Activated gamma-delta T cell treated with Interleukin-2 at 50 U/mL for 16 hours (primary cell): ENCODE measurements at places on chromosomes 3 and 15.

DNA sequence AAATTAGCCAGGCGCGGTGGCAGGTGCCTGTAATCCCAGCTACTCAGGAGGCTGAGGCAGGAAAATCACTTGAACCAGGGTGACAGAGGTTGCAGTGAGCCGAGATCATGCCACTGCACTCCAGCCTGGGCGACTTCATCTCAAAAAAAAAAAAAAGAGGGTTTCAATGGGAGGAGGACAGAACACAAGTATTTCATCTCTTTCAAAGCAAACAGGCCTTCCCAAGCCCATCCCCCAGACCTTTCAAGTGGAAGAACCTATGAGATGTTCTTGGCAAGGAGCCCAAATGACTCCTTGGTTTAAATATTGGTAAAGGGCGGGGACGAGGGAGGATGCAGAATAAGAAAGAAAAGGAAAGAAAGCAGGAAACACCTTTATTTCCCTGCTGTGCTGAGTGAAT is 62.2 kb upstream of the MCF2L2 start:
- no peak for DNase-seq

GRCh38 chr3:9231937-9232336 is 17.5 kb downstream of the SRGAP3 start:
- DNase-seq: no peak

- peak; percentile 57 for DNase-seq
These were observed 825 bp upstream of the RTP3 start for GRCh38 chr3:46496746-46497555.

- no peak for DNase-seq
These were observed 91.7 kb downstream of the SPRED1 start for GRCh38 chr15:38344351-38344750.

DNA sequence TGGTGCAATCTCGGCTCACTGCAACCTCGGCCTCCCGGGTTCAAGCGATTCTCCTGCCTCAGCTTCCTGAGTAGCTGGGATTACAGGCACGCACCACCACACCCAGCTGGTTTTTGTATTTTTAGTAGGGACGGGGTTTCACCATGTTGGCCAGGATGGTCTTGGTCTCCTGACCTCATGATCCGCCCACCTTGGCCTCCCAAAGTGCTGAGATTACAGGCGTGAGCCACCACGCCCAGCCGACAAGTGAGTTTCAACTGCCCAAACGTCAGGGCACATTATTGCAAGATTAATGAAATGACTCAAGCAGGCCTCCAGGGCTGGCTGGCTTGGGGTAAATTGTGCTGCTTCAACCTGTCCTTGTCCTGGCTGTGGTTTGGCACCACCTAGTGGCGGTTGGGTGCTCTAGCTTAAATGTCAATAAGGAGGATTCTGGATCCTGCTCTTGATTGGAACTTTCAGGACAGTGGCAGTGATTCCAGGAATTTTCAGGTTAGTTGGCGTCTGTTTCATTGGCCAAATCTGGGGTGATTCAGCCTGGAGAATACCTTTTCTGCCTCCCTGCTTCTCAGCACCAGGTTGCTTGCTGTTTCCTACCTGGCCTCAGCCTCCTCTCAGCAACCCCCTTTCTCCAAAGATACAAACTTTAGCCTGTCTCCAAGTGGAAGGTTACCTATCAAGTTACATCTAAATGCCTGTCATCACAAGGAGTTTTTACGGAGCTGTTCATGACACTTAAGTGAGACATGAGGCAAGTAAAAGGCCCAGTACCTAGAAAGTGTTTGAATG is 32.4 kb upstream of the SACM1L start:
- DNase-seq: peak; percentile 88

GRCh38 chr3:171871392-171872274 is 28.5 kb downstream of the TMEM212 start:
- DNase-seq: no peak

DNA sequence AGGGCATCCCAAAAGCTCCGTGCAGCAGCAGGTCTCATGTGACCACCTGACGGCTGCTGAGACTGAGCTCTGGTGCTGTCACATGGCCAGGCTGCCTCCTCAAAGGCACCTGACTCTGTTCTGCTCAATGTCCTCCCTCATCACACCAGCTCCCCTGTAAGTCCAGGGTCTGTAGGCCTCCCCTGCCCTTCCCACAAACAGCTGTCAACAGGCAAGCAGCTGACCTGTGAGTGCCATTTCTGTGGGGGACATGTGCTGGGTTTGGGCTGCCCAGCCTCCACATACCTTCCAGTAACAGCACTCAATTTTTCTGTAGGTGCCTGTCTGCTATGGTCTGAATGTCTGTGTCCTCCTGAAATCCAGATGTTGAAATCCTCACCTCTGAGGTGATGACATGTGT is 11.2 kb downstream of the NUP210 start:
- no peak for DNase-seq

- DNase-seq: no peak
These were observed 204.3 kb downstream of the ALCAM start for GRCh38 chr3:105571005-105571404.
